Activated T-helper 9 cell treated with anti-CD3 and anti-CD28 coated beads, Interleukin-2, amount 50 U/mL, for 16 hours (primary cell): ENCODE measurements at places on chromosomes 7 and 10.

DNA sequence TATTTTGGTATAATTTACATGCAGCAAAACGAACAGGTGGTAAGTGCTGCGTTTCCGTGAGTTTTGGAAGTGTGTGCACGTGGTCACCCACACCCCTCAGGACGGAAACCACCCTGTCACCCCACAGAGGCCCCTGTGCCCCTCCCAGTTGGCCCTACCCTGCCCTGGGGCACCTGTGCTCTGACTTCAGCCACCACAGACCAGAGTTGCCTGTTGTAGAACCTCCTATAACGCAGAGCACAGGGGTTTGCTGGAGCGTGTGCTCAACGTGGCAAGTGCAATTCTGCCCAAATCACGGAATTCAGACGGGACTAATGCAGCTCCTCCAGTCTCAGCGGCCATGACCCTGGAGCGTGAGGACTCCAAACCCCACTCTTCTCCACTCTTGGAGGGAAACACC, 9.6 kb upstream of the CFAP46 start:
- no peak for DNase-seq

DNA sequence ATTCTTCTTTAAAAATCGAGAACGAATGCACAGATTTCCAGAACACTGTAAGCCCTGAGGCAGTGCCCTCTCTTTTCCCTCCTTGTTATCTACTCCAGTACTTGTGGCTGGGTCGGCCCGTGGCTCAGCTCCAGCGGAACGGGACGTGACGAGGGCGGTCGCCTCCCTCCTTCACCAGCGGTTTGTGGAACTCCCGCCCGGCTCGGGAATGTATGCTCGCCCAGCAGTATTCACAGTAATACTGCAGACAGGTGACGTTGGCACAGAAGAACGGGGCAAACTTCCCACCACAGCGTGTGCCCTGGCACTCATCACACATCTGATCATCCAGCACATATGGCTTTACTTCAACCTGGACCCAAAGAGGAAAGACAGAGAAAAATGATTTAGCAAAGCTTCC, 128.5 kb downstream of the BTAF1 start:
- no peak for DNase-seq

GRCh38 chr10:110613996-110614495, 30.1 kb upstream of the RBM20 start:
- no peak for DNase-seq

DNA sequence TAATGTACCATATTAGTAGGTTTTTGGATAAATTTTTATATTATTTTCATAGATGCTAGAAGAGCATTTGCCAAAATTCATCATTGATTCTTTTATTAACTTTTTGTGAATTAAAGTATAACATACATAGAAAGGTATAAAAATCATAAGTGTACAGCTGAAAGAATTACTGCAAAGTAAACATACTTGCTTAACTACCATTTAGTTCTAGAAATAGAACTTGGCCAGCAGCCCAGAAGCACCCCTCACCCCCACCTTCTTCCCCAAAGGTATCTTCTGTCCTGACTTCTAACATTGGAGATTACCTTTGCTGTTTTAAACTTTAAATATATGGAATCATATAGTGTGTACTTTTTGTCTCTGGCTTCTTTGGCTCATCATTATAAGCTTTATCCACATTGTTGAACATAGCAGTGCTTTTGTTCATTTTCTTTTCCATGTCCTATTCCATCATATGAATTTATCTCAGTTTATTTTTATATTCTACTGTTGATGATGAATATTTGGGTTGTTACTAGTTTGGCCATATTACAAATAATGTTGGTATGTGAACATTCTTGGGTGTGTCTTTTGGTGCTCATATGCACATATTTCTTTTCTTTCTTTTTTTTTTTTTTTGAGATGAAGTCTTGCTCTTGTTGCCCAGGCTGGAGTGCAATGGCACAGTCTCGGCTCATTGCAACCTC, 142.8 kb downstream of the ADK start:
- no peak for DNase-seq

DNA sequence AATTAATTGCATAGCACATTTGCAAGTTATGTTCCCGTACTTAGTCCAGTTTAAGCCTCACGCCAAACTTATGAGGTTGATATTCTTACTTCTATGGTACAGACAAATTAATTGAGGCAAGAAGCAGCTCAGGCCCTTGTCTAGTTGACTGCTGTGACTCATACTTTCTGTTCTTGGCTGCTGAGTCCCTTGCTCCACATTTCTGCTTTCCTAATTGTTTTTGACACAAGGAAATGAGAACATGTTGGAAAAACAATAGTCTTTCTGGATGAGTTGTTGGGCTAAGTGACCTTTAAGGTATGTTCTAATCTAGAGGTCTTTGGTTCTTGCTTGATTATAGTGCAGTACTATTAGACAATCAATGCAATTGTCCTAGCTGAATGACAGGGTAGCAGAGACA, 331.8 kb downstream of the NRG3 start:
- no peak for DNase-seq

GRCh38 chr7:110801502-110801901, 289.4 kb upstream of the LRRN3 start:
- no peak for DNase-seq

DNA sequence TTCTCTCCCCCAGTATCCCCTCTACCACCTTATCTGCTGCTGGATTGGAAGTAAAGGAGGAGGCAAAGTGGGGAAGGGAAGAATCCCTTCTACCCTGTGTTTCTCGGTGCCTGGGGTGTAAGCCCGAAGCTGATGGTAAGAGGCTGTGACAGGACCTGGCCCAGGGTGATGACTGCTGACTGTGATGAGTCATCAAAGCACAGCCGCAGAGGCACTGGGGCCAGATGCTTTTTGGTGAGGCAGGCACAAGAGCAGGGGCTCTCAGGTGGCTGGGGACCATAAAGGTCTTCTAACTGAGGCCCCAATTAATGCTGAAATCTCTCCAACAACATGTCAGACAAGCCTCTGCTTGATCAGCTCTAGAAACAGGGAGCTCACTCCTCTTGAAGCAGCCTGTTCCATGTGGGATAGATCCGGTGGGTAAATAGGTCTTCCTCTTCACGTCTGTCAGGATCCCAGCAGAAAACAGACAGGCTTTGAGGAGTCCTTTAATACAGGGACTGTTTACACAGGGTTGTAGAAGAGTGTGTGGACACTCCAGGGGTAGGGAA, 86.1 kb upstream of the PCBD1 start:
- no peak for DNase-seq

DNA sequence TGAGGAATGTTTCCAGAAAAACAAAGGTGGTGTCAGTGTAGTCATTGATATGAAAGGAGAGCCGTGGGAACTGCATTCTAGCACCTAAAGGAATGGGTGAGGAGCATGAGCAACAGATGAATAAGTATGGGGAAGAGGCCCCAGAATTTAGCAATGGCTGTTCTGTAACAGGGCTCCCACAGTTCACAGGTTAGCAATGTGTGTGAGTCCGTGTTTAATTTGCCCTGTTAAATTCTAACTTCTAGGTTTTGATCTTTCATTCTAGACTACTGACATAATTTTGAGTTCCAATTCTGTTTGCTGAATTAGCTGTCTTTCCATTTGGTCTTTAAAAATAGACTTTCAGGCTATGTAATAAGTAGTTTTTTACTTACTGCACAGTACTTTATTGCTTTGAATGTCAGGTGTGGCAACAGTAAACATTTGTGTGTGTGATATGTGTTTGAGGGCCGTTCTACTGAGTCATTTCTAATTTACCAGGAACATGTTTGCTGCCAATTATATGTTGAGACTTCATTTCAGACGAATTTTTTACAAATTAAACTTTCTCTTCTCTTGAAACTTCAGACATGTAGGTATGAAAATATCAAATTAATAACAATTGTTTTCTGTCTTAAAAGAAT, 8.8 kb downstream of the STK17A start:
- DNase-seq: no peak

DNA sequence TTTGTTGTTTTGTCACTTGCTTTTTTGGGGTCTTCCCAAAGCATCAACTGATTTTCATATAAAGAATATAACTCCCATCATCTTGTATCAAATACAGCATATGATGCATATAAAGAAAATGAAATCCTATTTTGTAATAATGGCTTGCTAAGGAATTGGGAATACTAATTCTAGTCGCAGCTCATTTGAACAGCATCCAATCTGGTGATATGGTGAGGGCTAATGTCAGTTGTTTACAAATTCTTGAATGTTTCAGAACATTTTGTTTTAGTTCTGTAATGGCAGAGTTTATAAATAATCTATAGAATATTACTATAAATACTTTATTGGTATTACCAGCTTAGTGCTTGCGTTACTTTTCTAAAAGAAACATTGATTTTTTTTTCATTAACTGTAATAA, 8.9 kb downstream of the PALS2 start:
- DNase-seq: no peak

DNA sequence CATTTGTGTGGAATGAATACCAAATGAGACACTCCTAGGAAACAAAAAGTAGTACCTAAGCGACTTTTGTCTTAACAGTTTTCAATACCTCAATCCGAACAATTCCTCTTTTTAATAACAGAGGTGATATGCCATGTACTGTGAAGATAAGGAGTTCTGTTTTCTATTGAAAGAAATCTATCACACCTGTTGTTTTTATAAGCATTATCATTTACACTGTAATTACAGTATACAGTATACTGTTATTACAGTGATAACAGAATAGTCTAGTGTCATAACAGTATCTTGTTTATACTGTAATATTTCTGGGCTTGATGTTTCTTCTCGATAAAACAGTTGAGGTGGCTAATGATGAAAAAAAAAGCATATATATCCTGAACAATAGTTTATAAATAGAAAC, 9.4 kb upstream of the RHOBTB1 start:
- DNase-seq: no peak

GRCh38 chr10:125859128-125859817, 21.8 kb downstream of the DHX32 start:
- no peak for DNase-seq

DNA sequence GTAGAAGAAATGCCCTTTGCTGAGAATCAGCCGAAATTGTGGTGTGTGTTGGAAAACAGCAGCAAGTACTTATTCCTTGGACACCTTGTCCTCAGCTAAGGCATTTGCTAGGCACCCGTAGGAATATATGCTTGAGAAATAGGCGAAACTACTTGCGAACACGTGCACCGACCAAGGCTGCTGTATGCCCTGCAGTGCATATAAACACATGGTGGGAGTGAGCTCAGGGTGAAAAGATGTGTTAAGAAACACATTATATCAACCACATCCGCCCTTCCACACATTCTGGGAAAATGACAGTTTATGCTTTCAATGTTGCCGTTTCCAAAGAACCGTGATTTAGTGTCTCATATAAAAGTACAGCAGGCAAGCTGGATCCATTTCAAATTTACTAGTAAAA, 199.2 kb downstream of the JCAD start:
- DNase-seq: no peak

GRCh38 chr7:76394957-76395356, 14.5 kb downstream of the SSC4D start:
- no peak for DNase-seq

- DNase-seq: no peak
Measured at GRCh38 chr10:59807629-59808620, 54.7 kb upstream of the MRLN start.

- DNase-seq: no peak
Measured at GRCh38 chr10:35208536-35208935, 81.9 kb downstream of the CREM start.
